ENCODE measurements at places on chromosomes 4 and X. TPM values are rescaled to one million over a fixed set of nuclear protein-coding genes. Genes with fewer than 3 reads are reported as not detected.

The MAGEB16 gene
- total RNA-seq: not detected

The TNMD gene
- not detected for total RNA-seq

- no peak for DNase-seq
Observed at GRCh38 chr4:113442826-113443225, 318.7 kb downstream of the CAMK2D start.

- DNase-seq: no peak
Observed at GRCh38 chr4:53712408-53713020, 121.2 kb upstream of the LNX1 start.

DNA sequence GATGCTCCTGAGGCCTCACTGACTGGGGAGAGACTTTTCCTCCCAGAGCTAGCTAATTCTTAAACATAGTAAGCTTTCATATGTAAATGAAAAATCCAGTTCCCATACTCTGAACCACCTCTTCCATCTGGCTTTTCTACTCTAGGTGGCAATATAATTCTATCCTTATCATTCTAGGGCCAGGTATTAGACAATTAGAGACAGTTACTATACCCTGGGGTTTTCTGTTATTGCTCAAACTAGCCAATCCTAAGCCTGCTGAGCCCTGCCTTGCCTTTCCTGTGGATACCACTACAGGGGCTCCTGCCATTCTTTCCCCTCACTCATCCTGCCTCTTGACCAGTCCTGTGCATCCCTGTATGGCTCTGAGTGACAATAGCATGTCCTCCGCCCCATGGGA is 552.0 kb downstream of the STIM2 start:
- no peak for DNase-seq

GRCh38 chrX:53547668-53548067 is 113.5 kb upstream of the HSD17B10 start:
- no peak for DNase-seq

DNA sequence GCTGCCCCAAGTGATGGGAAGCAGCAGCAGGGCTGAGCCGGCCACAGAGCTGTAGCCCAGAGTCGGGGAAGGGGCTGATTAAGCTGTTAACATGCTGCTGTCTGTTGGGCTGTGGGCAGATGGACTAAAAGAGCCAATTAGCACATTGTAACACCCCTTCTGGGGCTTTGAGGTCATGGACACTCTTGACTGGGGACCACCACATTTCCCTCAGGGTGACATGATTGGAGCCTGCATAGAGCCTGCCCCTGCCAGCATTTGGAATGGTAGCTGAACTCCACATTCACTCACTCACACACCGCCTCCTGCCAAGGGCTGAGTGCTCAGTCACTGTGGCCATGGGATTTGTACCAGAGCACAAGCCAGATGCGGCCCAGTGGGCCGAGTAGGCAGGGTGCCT is 646.9 kb downstream of the FAT4 start:
- no peak for DNase-seq

- peak; percentile 14 for DNase-seq
Observed at GRCh38 chr4:38411092-38411491, 252.9 kb upstream of the KLF3 start.

Data from mammary epithelial cell (primary cell).